Tibial nerve (tissue), 4 donors: ENCODE measurements at places on chromosomes 4 and X.

- DNase-seq, result no peak
These were observed 85.0 kb downstream of the JAKMIP1 start for GRCh38 chr4:6115342-6115741.

DNA sequence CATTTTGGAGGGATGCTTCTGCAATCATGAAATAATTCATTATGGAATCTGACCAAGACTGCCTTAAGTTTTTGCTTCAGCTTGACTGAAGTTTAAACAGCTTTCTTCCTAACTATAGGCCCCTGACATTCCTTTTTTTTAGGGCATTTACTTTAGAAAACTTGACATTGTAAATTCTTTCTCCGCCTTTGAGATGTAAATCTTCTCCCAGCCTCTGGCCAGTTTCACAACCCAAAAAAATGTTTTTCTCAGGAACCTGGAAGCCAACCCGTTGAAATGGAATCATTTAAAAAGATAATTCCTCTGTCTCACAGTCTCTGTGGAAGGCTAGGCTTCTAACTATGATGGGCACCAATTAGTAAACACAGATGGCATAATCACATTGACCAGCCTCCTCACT is 710.4 kb upstream of the PABPC4L start:
- no peak for DNase-seq

GRCh38 chr4:14254926-14255325 is 627.4 kb upstream of the BOD1L1 start:
- no peak for DNase-seq

- no peak for DNase-seq
These were observed 455.4 kb downstream of the IL15 start for GRCh38 chr4:142091691-142092182.

GRCh38 chrX:16825264-16826035 is 39.2 kb downstream of the TXLNG start:
- DNase-seq, result no peak
